ENCODE measurements at places on chromosomes 12 and 14. TPM values are rescaled to one million over a fixed set of nuclear protein-coding genes. Genes with fewer than 3 reads are reported as not detected.
A peak's percentile ranks its signal among the peaks of the same experiment; 100 is the strongest.

DNA sequence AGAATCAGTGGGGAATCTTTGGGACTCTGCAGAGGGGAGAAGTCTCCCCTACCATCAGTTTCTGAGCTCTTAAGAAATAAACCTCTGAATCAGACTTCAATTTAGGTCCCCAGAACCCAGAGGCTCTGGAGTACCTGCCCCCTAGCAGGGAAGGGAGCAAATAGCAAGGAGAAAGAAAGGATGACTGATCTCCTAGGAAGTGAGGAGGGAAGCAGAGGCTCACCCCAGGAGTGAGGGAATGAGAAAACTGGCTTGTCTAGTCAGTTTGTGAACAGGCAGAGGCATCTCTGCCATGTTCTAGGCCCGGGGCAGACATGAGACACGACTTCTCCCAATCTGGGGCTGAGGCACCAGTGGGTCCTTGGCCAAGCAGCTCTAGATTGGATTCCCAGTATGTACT is 24.3 kb upstream of the SMUG1 start:
- DNase-seq = peak; percentile 84

DNA sequence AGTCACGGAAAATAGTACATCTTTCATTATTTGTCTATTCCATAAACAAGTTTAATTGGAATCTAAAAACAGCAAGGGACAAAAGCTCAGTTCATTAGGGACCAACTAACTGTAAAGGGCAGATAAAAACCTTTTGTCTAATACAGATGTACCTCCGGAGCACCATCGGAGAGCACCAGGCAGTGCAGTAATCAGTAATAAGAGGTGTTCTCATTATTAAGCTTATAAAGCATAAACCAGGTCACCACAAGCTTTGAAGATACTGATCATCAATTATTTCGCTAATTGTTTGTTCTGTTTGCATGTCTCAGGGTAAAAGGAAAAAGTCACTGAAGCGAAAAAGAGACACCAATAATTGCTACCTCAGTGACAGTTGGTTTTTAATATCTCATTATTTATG is 207.3 kb upstream of the PRKD1 start:
- DNase-seq = no peak

- no peak for DNase-seq
Measured at GRCh38 chr14:60184905-60185555, 19.8 kb upstream of the DHRS7 start.

- peak; percentile 81 for DNase-seq
Measured at GRCh38 chr12:76024942-76025600, 6.5 kb downstream of the PHLDA1 start.

DNA sequence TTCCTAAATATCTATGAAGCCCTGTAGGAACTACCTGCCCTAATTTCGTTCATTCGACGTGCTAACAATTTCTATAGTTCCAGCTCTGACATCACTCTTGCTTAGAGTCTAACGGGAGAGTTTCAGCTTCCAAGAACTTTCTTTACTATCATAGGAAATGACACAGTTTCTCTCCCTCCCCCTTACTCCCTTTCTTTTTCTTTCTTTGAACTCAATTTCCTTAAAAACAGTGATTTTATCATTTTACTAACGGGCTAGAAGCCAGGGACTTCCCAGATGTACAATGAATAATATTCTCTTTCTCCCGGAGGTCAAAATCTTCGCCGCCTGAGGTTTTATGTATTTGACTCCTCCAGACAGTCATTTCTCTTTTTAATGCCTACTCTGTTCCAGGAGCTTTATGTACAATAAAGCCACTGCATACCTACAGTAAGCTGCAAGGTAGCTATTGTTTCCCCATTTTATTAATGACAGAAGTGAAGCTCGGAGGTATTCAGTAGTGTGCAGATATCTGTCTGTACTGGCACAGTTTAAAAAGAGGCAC is 15.7 kb downstream of the SMCO2 start:
- DNase-seq = peak; percentile 23

GRCh38 chr12:113818833-113819232 is 147.3 kb downstream of the RBM19 start:
- DNase-seq = no peak

DNA sequence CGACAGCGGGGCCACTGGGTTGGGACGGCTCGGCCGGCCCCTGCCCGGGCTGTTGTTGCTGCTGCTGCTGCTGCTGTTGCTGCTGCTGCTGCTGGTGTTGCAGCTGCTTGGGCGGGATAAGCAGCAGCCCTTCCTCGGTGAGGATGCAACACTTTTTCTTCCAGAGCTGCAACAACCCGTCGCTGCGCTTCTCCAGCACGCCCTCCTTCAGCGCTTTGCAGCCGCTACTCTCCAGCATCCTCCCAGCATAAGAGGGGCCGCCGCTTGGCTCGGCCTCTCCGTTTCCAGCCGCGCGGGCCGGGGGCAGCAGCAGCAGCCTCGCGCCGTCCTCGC is 529 bp downstream of the PHLDA1 start:
- DNase-seq = peak; percentile 35

P2RX2 gene
- not detected for total RNA-seq

SLC7A7 gene
- total RNA-seq = 4.7 TPM

PTPRQ gene
- 5.4 TPM for total RNA-seq

C2CD5 gene
- 25.0 TPM for total RNA-seq

FAM90A1 gene
- total RNA-seq = not detected

Data from osteoblast (primary cell).